B cell (primary cell): ENCODE measurements at places on chromosomes 3 and 15. TPM values are rescaled to one million over a fixed set of nuclear protein-coding genes. Genes with fewer than 3 reads are reported as not detected.

- no peak for DNase-seq
These were observed 34.4 kb upstream of the HCN4 start for GRCh38 chr15:73403171-73403570.

The CDHR4 gene
- polyA plus RNA-seq, result 0.18 and 0.33 TPM in 2 replicates

- DNase-seq, result no peak
These were observed 167.9 kb downstream of the GREM1 start for GRCh38 chr15:32885713-32886112.

DNA sequence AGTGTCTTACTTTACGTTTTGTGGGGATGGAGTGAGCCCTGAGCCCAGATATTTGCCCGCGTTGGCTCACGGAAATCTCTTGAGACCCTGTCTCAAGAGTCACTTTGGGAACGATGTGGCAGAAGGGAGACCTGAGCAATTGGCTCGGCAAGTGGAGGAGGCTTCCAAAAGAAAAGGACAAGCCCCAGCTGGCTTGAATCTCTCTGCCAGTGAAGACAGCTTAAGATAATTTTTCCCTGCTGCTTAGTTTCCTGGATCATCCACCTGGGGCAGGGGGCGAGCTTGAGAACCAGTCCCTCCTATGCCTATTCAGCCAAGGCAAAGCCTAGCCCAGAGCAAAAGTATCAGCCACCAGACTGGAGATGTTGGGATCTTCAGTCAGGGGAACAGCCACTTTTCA is 708 bp downstream of the SEC22A start:
- DNase-seq, result no peak

- no peak for DNase-seq
These were observed 6.5 kb upstream of the VPS8 start for GRCh38 chr3:184805351-184806038.
